ENCODE measurements at places on chromosomes 11 and 22.

- DNase-seq, result no peak
These were observed 36.9 kb upstream of the KCNQ1OT1 start for GRCh38 chr11:2736577-2737225.

- no peak for DNase-seq
These were observed 51.7 kb upstream of the FBXO3 start for GRCh38 chr11:33825854-33826560.

DNA sequence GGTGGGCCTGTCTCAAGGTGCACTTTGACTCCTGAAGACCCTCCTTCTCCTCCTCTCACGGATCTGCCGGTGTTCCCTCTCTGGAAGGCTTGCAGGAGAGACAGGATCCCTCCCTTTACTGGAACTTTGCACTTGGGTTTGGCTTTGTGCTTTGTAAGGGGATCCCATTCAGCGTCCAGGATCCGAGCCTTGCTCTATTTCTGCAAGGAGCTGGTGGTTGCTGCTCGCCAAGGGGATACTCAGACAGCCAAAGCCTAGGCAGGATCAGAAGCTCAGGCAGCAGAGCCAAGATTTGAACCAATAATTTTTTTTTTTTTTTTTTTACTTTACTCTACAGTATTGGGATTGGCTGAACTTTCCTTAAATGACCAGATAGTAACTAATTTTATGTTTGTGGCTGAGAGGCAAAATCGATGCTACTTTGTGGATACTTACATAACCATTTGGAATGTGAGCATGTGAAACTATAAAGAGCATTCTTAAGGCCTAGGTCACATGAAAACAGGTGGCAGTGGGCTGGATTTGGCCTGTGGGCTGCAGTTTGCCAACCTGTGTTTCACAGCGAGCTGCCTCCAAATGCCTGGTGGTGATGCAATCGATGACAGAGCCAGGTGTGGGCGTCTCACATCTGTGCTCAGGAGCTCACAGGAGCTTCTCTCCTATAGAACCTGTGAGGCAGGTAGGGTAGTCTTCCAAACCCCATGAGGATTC is 25.2 kb downstream of the BCR start:
- DNase-seq, result no peak

- peak; percentile 48 for DNase-seq
These were observed 80.2 kb downstream of the PRR5L start for GRCh38 chr11:36376009-36376887.

GRCh38 chr11:29119707-29120618 is 896.9 kb downstream of the KCNA4 start:
- no peak for DNase-seq

DNA sequence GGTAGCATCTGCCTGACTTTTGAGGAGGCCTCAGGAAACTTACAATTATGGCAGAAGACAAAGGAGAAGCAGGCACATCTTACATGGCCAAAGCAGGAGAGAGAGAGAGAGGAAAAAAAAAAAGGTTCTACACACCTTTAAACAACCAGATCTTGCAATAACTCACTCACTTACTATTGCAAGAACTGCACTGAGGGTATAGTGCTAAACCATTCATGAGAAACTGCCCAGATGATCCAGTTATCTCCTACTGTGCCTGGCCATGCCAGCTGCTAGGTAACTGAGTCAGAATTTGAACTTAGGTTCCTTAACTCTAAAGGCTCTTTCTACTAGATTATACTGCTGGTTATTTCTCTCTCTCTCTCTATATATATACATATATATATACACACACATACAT is 7.3 kb downstream of the HORMAD2 start:
- no peak for DNase-seq

- no peak for DNase-seq
These were observed 86.0 kb downstream of the PPP6R3 start for GRCh38 chr11:68546555-68546954.

DNA sequence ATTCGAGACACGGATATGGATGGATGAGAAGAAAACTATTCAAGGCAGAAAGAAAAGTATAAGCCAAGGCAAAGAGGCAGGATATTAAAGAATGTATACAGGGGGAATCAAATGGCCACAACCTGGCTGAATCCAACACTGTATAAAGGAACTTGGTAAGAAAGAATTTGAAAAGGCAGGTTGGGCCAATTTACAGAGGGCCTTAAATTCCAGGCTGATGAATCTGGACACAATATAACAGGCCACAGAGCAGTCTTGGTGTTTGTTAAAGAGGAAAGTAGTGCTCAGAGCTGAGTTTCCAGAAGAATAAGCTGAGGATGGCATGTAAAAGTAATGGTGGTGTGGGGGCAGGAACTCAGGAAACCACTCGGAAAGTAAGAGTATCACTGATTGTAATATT is 72.3 kb upstream of the POU2AF2 start:
- no peak for DNase-seq

All from stimulated activated CD8-positive, alpha-beta memory T cell treated with anti-CD3 and anti-CD28 coated beads, Interleukin-4, amount 100 ng/mL, for 48 hours (primary cell).